ENCODE measurements at places on chromosomes 1 and 21.

- no peak for DNase-seq
These were observed 58.9 kb downstream of the LHX4 start for GRCh38 chr1:180288940-180289339.

- no peak for DNase-seq
These were observed 1198.9 kb downstream of the PLA2G4A start for GRCh38 chr1:188027613-188028012.

GRCh38 chr1:21655259-21655658, 13.9 kb downstream of the RAP1GAP start:
- DNase-seq = no peak

DNA sequence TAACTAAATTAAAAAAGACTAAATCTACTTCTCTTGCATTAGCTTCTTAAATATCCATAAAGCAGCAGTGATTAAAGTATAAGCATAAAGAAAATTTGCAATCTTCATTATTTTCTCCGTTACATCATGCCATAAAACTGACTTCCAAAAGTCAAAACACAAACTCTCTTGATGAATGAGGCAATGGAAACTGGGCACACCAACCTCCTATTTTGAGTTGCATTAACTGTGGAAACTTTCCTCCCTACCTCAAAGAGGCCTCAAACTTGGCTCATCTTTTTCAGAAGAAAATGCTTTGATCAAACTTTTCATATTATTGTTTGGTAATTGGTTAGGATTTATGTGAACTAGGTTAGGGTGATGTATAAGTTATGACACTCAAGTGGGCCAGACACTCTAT, 4.1 kb upstream of the BTG3 start:
- DNase-seq = no peak

GRCh38 chr1:150151291-150152181, 1.8 kb downstream of the PLEKHO1 start:
- peak; percentile 57 for DNase-seq

GRCh38 chr1:83058327-83058726, 940.6 kb downstream of the TTLL7 start:
- no peak for DNase-seq
